ENCODE measurements at places on chromosomes 5 and 9.
A peak's percentile ranks its signal among the peaks of the same experiment; 100 is the strongest.

DNA sequence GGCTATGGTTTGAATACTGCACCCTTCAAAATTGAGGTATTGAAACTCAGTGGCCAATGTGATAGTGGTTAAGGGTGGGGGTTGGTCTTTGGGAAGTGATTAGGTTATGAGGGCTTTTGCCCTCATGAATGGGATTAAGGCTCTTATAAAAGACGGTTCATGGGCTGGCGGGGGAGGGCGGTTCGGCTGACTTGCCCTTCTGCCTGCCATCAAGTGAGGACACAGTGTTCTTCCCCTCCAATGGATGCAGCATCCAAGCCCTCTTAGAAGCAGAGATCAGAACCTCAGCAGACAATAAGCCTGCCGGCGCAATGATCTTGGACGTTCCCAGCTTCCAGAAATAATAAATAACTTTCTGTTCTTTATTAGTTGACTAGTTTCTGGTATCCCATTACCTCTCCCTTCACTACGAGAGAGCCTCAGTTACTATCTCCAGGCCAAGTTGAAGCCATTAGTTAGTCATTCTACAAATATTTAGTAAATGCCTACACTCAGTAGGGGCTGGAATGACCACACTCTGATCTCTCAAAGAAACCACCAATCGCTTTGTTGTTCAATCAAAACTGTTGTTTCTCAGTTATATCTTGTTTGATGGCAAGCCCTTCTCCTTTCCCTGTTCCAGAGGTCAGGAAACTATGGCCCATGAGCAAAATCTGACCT is 219.3 kb downstream of the TSSK1B start:
- no peak for DNase-seq

DNA sequence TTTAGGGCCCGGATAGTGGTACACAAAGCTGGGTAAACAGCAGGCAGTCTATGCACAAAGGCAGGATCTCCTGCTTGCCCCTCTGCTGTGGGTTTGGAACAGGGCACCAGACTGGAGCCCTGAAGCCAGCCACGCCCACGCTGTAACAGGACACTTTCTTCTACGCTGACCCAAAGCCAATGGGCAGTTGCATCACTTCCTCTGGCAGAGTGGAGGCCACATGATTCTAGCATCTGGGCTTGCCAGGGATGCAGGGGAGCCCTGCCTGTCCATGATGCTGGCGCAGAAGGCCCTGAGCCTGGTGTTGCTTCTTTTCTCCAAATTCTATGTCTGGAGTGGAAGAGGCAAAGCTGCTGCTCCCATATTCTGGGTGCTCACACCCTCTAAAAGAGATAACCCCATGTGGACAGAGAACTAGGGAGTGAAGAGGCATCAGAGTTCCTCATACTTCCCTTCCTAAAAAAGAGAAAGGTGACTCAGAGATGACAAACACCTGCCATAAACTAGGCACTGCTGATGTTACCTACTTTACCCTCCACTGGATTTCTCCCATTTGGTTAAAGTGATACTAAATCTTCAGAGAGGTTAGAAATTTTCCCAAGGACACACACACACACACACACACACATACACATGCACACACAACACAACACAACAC is 260.3 kb upstream of the KLF4 start:
- no peak for DNase-seq

DNA sequence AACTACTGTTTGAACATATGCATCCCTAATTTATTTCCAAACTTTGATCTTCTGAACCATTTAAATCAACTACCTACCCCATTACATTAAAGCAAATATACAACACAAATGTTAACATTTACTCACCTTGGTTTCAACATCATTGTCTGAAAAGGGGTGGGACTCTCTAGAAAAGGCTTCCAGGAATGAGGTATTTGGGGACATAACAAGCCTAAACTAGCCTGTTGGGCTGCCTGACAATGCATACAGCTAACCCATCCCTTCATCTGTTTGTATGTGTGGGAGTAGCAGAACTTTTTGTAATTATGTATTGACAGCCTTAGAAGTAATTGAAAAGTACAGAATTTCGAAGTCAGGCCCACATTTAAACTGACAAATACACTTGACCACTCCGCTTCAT is 2225.9 kb upstream of the C9orf72 start:
- DNase-seq, result no peak

- peak; percentile 10 for DNase-seq
These were observed 153.5 kb downstream of the PRELID2 start for GRCh38 chr5:145681686-145682085.

DNA sequence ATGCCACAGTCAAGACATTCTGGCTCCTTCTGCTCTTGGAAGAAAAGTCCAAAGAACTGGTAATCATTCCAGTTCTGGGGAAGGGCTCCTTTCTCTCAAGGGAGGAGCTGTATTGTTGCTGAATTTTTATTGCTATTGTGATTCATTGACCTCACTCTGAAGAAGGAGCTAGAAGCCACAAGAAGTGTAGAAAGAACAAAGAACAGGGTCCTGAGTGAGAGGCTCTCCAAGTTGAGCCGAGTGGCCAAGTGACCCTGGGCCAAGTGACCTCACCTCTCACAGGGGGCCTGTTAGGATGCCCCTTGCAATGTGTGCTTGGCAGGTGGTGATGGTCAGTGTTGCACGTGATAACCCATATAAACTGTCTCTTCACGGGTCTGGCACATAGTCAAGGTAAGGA is 173.3 kb downstream of the FGF18 start:
- no peak for DNase-seq

GRCh38 chr5:105767267-105767666 is 1903.5 kb downstream of the EFNA5 start:
- DNase-seq, result no peak

- no peak for DNase-seq
These were observed 3.6 kb upstream of the PTGR1 start for GRCh38 chr9:111603041-111603440.

DNA sequence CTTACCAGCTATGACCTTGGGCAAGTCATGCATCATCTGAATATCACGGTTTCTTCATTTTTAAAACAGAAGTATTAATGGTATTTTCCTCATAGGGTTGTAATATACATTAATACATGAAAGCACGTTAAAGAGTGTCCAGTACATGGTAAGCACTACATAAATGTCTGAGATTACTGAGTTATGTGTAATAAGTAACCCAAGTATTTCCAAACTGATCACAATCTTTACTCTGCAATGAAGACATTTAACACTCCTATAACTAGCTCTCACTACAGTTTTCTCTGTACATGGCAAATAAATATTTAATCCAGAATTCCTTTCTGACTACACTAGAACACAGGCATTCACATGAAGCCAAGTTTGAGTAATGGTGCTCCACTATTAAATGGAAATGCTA is 4.0 kb downstream of the GLDC start:
- DNase-seq, result no peak

Data from activated naive CD4-positive, alpha-beta T cell treated with Interleukin-2 at 50 U/mL for 16 hours (primary cell).